Eye (tissue), 1 donor: ENCODE measurements at places on chromosomes 2 and 18.

DNA sequence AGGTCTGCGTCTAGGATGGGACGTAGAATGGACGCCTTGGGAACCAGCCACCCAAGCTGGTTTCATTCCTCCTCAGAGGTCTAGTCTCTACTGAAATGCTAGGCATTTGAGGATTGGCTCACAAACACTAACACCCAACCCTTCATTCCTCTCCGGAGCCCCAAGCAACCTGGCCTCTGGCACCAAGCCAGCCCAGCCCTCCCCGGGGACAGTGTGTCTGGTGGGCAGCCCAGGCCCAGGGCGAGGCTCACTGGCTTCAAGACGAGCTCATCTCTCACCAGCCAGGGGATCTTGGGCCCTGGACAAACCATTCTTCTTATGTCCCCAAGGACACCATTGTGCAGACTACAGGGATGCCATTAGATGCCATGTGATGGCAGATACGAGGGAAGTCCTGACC is 182.5 kb downstream of the CTIF start:
- DNase-seq, result no peak

- peak; percentile 75 for DNase-seq
These were observed 35.8 kb downstream of the CIB4 start for GRCh38 chr2:26605195-26605998.

GRCh38 chr2:138615257-138615656 is 113.7 kb downstream of the SPOPL start:
- DNase-seq, result no peak

GRCh38 chr2:23495661-23496114 is 110.7 kb downstream of the KLHL29 start:
- peak; percentile 61 for DNase-seq

DNA sequence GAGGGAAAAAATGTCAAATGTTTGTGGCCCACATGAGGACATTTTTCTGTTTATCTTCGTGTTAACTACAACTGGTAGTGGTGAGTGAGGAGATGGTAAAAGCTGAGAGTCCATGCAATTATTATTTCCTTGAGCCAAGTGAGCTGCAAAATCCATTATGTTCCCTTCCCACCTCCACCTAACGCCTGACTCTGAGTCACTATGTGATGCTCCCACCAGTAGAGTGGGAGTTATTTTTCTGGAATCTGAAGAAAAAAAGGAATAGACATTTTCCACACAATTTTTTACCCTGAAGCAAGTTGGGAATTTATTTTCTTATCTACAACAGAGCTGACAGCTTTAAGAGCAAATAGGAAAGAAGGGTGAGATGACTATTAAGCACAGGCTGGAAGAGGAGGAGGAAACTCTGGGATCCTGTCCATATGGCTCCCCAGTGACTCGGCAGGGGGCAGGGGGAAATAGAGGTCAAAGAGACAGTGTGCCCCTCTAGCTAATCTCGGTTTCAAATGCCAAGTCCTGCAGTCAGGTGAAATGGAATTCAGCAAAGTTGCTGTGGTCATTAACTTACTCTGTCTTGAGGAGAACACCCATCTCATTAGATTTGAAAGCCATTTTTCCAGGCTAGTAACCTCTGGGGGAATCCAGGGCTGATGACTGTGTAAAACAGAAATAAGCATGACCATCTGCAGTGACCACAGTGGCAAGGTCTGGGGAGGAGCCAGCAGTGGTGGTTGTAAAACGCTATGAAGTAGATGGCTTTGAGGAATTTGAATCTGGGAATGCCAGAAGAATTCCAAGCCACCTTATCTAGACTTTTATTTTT is 463.9 kb downstream of the STK39 start:
- peak; percentile 76 for DNase-seq

DNA sequence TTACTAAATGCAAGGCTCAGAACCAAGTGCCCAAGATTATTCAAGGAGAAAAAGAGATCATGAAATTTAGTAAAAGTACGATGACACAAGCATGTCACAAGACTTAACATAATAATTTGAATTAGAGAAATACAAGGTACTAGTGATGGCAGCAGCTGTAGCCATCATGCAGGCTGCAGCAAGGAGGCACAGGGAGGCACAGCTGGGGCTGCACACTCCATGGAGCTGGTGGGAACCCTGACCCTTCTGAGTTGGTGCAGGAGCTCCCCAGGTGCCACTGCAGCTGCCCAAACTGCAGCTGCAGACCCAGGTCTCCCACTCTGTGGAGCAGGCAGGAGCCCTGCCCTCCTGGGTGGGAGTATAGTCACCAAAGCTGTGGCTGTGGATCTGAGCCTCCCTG is 46.0 kb downstream of the COL3A1 start:
- DNase-seq, result no peak

DNA sequence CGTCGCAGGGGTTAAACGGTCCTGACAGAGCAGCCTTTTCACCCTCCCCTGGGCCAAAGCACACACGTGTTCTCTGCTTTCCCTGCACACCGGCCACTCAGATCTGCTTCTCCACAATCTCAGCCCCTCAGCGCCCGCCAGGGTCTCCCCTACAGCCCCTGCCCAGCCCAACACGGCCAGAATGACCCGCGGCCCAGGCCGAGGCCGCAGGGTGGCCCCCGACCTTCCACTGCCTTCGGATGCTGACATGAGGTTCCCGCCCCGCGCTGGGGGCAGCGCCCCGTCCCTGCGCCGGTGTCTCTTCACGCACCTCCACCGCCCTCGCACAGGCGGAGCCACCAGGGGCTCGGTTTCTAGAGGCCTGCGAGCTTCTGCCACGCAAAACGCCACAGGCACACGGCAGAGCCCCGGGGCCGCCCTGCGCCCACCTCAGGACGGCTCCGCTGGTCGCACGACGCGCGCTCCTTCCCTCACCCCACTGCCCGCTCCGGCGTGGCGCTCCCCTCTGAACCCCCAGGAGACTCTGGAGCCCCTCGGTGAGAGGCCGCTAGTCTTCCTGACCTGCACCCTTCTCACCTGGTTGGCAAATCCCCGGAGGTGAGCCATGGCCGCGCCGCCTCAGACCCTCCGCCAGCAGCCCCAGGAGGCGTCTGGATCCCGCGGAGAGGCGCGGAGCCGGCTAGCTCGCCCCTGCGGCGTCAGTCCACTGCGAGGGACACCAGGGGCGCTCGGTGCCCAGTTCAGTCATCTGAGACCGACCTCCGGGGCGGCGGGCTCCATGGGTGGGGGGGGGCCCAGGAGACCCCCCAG is 749 bp downstream of the STK25 start:
- DNase-seq, result peak; percentile 76

DNA sequence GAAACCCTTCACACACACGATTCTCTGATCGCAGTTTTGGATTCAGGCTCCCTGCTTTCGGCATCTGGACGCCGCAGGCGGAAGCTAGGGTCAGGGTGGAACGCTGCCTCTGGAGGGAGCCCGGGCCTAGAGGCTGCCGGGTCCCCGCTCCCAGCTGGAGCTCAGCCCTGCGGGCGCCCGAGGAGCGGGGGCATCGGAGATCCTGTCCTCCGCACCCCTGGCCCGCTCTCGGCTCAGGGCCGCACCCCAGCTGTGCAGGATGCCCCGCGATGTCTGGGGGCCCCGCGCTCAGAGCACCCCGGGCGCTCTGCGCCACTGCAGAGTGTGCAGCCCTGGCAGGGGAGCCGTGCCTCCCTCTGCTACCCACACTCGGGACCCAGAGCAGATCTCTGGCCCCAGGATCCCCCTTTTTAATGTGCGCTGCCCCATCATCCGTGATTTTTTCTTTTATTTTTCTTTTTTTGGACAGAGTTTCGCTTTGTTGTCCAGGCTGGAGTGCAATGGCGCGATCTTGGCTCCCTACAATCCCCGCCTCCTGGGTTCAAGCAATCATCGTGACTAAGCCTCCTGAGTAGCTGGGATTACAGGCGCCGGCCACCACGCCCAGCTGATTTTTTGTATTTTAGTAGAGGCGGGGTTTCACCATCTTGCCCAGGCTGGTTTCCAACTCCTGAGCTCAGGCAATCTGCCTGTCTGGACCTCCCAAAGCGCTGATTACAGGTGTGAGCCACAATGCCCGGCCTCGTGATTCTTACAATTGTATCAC is 54.8 kb upstream of the TUBA3E start:
- peak; percentile 40 for DNase-seq

- DNase-seq, result peak; percentile 56
These were observed 31.1 kb upstream of the GMCL1 start for GRCh38 chr2:69798290-69798908.

- DNase-seq, result no peak
These were observed 47.3 kb downstream of the MAP3K20 start for GRCh38 chr2:173122936-173123335.

- DNase-seq, result no peak
These were observed 10.0 kb downstream of the RHOB start for GRCh38 chr2:20456636-20457426.

DNA sequence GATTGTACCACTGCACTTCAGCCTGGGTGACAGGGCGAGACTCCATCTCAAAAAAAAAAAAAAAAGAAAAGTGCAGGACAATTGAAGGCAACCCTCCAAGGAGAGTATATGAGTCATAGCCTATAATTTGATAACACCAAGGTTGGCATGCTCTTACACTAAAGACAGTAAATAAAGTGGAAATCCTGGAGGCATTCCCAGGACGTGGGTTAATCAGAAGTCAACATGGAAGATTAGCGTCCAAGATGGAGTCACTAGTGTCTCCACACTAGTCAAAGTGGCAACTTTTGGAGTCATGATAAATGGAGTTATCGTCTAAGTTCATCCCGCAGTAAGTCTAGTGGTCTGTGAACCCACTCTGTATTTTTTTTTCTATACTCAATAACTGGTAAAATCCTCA is 21.2 kb upstream of the UGGT1 start:
- DNase-seq, result no peak

DNA sequence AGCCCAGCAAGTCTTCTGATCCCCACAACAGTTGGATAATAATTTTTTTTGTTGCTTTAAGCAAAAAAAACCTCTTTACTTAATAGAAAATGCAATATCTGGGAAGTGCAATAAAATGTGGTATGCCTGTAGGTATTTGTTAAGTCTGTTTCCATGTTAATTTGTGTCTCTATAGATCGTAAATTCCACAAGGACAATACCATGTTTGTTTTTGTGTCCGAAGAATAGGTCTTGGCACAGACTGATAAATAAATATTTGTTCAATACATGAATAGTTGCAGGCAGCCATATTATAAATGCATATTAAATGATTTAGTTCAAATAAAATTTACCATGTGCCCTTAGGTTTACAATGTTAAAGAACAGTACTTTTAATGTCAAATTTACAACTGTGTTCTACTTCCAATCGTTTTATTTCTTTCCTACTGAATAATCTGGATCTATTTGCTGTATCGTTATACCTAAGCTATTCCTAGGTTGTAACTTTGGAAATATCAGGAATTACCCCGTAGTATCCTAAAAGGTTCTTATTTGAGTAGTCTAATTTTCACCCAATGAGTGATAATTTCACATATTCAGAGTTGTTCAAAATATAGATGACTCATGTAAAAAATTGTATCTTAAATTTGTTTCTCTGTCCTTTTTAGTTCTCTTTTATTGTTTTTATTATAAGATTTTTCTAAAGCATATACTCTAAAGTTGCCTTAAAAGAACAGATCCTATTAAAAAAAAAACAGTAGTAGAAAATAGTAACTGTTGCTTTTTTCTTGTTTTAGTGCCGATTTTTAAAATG is 151.8 kb downstream of the EHBP1 start:
- no peak for DNase-seq

DNA sequence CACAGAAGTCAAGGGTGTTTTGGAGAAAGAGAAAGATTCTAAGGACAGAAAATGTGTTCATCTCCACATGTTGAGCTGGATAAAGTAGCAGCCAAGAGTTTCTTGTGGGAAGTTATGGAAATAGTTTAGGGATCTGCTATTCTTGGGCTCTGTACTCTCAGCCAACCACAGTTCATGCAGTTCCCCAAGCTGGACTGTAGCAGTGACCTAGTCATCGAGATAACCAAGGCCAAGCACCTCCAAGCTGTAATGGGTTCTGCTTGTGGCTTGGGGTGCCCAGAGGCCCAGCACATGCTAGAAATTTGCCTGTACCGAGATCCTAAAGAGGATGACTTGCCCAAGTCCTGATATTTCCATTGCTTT is 91.9 kb upstream of the RASGRP3 start:
- no peak for DNase-seq

DNA sequence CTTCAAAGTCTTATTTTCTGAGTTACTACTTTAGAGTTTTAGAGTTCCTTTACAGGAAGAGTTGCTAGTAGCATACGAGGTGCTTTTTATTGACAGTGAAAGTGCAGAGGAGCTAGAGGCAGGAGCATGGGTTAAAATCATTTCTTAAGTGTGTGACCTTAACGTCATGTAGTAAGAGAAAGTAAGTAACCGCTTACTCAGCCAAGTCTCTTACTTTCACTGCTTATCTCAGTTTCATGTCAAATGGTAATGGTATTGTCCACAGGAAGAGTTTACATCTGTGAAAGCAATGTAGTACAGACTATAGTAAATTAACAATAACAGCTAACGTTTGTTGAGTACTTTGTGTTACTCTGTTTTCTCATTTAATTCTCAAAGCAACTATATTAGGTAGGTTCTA is 12.6 kb downstream of the NDUFAF7 start:
- DNase-seq, result no peak

DNA sequence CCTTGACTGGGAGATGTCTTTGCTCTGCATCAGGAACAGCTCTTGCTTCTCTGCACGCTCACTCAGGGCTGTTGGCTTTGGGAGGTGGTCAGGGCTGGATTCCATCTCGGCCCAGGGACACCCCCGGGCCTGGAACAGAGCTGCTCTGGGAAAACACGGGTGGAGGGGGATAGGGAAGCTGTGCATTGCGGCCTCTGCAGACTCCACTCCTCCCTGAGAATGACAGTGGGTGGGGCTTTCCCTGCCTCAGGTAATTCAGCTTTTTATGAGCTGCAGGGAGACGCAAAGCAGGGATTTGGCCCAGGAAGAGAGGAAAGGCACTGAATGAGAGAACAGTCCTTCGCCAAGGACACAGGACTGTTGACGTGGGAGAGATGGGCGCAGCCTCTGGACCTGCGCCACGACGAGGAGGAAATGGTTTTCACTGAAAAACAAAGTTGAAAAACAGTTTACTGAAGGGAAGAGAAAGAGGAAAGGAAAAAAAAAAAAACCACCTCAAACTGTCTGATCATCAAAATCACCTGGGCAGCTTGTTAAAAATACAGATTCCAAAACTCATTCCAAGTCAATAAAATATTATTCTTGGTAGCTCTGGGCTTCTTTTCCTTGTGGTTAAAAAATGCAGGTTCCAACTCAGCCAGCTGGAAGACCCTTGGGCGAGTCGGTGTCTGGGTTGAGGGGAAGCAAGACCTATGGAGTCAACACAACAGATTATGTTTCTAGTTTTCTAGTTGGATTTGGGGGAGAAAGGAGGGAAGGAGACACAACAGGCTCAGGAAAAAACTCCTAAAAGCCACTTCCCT is 194.0 kb downstream of the ZFP36L2 start:
- DNase-seq, result no peak

DNA sequence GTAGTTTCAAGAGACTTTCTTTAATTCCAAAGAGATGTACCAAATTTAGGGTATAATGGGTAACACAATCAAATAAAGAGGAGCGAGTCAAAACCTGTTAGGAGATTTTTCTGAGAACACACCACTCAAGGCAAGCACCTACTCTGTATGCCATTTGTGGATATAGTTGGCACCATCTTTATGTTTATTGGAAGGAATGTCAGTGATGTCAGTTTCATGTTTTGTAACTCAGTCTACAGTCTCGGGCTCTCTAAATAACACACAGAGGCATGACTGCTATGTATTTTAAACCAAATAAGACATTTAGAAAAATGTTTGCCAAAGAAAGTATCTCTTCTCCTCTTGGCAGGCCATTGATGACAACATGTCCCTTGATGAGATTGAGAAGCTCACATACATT is 59.7 kb downstream of the CPS1 start:
- no peak for DNase-seq

GRCh38 chr2:105272176-105272575 is 30.6 kb downstream of the GPR45 start:
- DNase-seq, result no peak
